ENCODE measurements at places on chromosomes 2 and 18.

DNA sequence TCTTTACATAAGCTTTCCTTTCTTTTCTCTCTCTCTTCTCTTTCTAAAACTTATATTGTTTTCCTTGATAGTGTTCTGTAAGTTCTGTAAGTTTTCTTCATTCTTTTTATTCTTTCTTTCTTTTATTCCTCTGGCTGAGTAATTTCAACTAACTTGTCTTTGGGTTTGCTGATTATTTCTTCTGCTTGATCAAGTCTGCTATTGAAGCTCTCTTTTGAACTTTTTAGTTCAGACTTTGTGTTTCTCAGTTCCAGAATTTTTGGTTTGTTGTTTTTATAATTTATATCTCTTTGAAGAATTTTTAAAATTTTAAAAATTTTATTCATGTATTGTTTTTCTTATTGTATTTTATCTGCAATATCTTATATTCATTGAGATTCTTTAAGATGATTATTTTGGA lies 795.8 kb upstream of the SALL3 start:
- no peak for DNase-seq

- DNase-seq = no peak
These were observed 219.4 kb downstream of the NAPG start for GRCh38 chr18:10745219-10745618.

DNA sequence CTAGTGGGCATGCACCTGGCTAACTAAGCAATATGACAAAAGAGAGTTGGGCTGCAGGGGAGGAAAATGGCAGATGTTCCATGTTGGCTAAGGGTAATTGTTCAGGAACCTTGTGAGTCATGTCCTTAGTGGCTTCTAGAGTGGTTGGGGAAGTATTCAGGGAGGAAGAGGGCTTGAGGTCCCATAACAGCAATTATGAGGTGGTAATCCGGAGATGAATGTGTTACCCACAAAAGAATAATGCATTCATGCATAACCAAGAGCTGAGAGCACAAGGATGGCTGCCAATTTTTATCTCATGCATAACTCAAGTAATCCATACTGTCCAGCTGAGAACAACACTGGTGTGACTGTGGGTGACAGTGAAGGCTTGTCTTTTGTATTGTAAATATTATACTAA lies 42.9 kb downstream of the TMEFF2 start:
- no peak for DNase-seq

GRCh38 chr2:174066871-174067270 lies 101.7 kb upstream of the SP3 start:
- DNase-seq = no peak

DNA sequence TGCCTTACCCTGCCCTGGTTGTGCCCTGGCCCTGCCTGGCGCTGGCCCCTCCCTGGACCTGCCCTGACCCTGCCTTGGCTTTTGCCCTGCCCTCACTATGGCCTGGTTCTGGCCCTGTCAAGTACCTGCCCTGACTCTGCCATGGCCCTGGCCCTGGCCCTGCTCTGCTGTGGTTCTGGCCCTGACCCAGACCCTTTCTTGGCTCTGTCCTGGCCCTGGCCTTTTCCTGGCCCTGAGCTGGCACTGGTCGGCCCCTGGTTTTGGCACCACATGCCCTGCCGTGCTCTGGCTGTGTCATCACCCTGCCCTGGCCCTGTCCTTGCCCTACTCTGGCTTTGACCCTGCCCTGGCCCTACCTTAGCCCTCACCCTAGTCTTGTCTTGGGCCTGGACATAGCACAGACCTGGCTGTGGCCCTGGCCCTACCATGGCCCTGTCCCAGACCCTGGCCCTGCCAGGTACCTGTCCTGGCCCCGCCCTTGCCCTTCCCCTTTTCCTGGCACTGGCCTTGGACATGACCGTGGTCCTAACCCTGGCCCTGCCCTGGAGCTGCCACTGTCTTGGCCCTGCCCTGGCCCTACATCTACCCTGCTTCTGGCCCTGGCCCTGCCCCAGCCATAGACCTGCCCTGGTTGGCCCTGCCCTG lies 4.8 kb upstream of the ANKRD62 start:
- DNase-seq = no peak

All from renal cortex interstitium (tissue), 15 donors.